IMR-90 (cell line): ENCODE measurements at places on chromosomes 1 and 21. TPM values are rescaled to one million over a fixed set of nuclear protein-coding genes. Genes with fewer than 3 reads are reported as not detected.

Gene POU3F1
- not detected in 2 replicates for total RNA-seq

Gene BCL2L15
- total RNA-seq: under 0.01 TPM in 2 replicates

Gene IFFO2
- total RNA-seq: 13.6 and 14.5 TPM in 2 replicates

Gene NBPF6
- total RNA-seq: not detected in 2 replicates

Gene RNF19B
- 9.2 and 10.0 TPM in 2 replicates for total RNA-seq

Gene CD5L
- not detected in 2 replicates for total RNA-seq

Gene MAEL
- not detected in 2 replicates for total RNA-seq

Gene CCDC17
- total RNA-seq: 0.18 and 0.56 TPM in 2 replicates

Gene GPR137B
- 4.5 and 5.3 TPM in 2 replicates for total RNA-seq

Gene SFPQ
- 53.9 and 121 TPM in 2 replicates for total RNA-seq

Gene URB1
- total RNA-seq: 12.7 and 14.2 TPM in 2 replicates

Gene BTBD8
- 2.0 and 3.6 TPM in 2 replicates for total RNA-seq

Gene GBP3
- total RNA-seq: 42.5 and 50.0 TPM in 2 replicates

Gene GBP5
- total RNA-seq: not detected in 2 replicates

Gene ETV3L
- total RNA-seq: not detected in 2 replicates

Gene CENPF
- total RNA-seq: 51.8 and 80.0 TPM in 2 replicates

Gene OR2M3
- total RNA-seq: not detected in 2 replicates

Gene C1QTNF12
- 0.36 TPM in 1 of 2 replicates, not detected in the other for total RNA-seq

Gene LIPI
- total RNA-seq: not detected in 2 replicates

Gene BSDC1
- 50.8 and 60.4 TPM in 2 replicates for total RNA-seq

Gene CLIC6
- not detected in 2 replicates for total RNA-seq

Gene RIPPLY3
- total RNA-seq: not detected in 2 replicates

Gene TMPRSS3
- not detected in 2 replicates for total RNA-seq

Gene FGR
- not detected in 2 replicates for total RNA-seq

Gene S100A7
- not detected in 2 replicates for total RNA-seq

Gene GABPA
- total RNA-seq: 17.0 and 26.4 TPM in 2 replicates

Gene SPATA21
- total RNA-seq: not detected in 2 replicates

Gene SEMA4A
- total RNA-seq: 0.18 and 0.28 TPM in 2 replicates

Gene FCRLB
- total RNA-seq: 0.90 and 1.1 TPM in 2 replicates

Gene PAX7
- total RNA-seq: not detected in 2 replicates

Gene CTNNBIP1
- 24.7 and 41.9 TPM in 2 replicates for total RNA-seq

Gene KIF21B
- total RNA-seq: 0.36 and 0.56 TPM in 2 replicates

Gene CLEC20A
- not detected in 2 replicates for total RNA-seq

Gene FAAP20
- 6.5 and 7.5 TPM in 2 replicates for total RNA-seq

Gene OR2T11
- not detected in 2 replicates for total RNA-seq
